ENCODE measurements at places on chromosomes 3 and 15.

GRCh38 chr15:89400116-89400781 is 65.6 kb upstream of the POLG start:
- DNase-seq, result no peak

DNA sequence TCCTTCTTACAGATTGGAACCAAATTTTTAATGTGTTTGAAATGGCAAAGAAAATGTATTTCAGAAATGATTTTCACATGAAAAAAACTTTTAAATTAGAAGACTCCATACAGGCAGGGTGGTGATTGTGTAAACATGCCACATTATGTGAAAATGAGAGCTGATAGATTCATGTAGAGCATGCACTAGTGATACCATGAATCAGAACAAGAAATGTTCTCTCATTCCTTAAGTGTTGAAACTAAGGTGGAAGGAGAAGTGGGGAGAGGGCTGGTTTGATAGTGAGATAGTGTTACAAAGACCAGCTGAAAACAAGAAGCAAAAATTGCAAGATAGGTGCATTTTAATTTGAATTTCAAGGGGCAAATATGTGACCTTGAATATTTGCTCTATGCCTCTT is 100.3 kb downstream of the CCNL1 start:
- no peak for DNase-seq

- no peak for DNase-seq
Measured at GRCh38 chr3:128170866-128171516, 17.7 kb downstream of the EEFSEC start.

- no peak for DNase-seq
Measured at GRCh38 chr3:53286727-53287126, 30.9 kb upstream of the TKT start.

Measured in GM13976 (cell line).